ENCODE measurements at places on chromosomes 7 and 10.

GRCh38 chr7:106535234-106535932 is 125.6 kb downstream of the CCDC71L start:
- DNase-seq = peak; percentile 66

- DNase-seq = no peak
Measured at GRCh38 chr10:108034829-108035228, 870.3 kb upstream of the SORCS1 start.

DNA sequence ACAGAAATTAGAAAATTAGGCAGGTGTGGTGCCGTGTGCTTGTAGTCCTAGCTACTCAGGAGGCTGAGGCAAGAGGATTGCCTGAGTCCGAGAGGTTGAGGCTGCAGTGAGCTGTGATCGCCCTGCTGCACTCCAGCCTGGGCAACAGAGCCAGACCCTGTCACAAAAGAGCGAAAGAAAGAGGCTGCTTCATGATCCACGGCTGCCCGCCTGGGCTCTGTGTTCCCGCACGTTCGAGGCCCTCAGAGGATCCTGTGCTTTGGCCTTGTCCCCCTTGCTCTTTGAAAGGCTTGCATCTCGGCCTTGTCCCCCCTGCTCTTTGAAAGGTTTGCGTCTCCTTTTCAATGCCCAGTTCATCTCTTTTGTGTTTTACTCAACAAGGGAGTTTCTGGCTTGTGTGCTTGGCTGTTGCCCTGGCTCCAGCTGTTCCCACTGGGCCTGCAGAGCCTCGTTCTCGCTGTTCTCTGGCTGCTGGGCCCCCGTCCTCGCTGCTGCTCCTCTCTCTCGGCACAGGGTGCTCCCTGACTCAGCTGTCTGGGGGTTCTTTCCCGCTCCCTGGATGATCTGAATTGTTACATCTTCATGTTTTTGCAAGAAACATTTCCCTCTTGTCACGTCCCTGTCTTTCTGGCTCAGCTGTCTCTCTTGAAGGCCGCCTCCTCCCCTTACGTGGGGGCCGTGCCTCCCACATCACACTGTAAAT is 45.1 kb upstream of the INPP5A start:
- no peak for DNase-seq

GRCh38 chr10:49382826-49383225 is 13.1 kb downstream of the DRGX start:
- no peak for DNase-seq

DNA sequence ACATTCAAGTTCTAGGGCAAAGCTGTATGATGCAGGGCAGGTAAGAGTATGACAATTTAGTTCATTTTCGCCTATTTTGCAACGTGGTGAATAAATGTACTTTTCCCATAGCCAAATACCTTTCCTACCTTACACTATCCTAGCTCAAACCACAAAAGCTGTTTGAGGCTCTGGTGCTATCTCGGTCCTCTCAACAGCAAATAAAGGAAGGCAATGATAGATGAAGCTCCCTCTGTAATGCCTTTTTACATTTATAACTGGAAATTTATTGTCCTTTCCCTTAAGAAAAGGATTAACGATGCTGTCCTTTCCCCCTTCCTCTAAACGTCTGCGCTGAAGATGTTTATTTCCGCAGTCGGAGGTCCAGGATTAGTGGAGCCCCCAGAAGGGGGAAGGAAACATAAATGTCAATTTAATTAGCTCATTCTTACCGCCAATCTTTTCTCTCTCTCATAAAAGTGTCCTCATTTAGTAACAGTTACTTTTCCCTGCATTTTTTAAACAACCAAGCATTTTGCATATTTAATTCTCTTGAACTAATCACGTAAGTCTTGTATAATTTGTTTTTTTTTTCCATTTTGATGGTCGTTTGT is 114.6 kb downstream of the PIP4K2A start:
- no peak for DNase-seq

DNA sequence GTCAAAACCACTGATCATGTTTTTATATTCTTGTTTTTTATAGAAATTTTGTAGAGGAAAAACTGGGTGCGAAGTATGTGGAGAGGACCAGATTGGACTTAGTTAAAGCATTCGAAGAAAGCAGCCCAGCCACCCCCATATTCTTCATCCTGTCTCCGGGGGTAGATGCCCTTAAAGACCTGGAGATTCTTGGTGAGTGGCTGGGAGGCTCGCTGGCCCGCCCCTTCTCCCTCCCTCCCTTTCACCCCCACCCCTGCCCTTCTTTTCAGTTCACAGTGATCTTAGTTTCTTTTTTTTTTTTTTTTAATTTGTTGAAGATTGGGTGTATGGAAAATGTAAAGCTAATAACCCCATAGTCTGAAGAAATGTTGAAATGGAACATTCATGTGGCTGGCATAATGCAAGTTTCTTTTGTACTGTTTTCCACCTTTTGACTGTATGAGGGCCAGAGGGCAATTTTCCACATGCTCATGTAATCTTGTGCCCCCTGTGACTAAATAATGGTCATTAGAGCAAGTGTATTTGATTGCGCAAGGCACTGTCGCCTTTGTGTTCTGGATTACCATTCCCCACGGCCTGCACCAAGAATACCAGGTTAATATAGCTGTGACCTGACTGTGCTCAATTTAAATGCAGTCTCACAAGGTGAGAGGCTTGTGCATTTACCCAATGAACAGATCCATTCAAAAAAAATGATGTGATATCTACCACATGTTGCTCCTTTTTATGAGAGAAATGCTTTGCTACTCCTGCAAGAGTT is 77.7 kb downstream of the CDCA7L start:
- DNase-seq = no peak

DNA sequence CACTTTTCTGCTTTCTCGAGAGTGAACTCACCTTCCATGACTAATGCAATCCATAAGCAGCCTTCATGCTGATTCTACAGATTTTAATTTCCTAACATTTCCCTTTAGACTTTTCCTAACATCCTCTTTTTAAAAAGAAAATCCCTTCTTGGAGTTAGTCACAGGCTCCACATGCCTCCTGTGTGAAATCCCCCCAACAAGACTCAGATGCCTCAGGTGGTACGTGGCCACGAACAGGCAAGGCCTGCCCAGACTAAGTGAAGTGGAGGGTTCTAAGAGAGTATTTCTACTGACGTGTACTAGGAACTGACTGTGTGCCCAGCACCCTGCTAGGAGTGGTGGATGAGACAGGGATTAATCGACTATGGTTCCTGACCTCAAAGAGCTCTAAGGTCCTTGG is 125.9 kb upstream of the HPS1 start:
- no peak for DNase-seq

- DNase-seq = no peak
Measured at GRCh38 chr7:50147951-50148808, 55.1 kb upstream of the ZPBP start.

DNA sequence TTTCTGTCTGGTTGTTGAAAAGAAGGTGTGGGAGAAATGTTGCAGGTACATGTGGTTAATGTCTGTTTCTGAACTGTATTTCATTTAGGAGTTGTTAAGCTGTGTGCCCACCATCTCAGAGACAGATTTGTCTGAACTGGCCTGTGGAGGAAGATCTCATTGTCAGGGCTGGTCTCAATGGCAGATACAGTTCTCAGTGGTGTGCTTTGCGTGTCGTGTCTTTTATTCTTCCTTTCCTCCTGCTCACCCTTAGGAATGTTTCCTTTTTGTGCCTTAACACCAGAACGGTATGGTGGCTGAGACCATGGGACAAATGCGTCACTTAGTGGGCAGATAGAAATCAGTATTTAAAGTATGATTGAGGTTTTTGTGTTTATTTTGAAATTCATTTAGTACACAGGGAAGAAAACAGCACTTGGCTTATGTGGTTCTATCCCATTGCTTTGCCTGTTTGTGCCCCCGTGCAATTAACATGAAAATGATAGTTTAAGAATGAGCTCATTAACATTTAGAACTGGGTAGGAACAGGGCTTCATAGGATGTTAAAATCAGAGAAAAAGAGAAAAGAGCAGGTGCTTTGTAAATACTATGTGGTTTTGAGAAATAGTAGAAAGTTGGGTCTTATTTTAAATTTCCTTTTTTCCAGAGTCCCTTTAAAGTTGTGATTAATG is 112.6 kb downstream of the AUTS2 start:
- DNase-seq = no peak

GRCh38 chr10:121462281-121462680 is 136.0 kb downstream of the FGFR2 start:
- DNase-seq = no peak

DNA sequence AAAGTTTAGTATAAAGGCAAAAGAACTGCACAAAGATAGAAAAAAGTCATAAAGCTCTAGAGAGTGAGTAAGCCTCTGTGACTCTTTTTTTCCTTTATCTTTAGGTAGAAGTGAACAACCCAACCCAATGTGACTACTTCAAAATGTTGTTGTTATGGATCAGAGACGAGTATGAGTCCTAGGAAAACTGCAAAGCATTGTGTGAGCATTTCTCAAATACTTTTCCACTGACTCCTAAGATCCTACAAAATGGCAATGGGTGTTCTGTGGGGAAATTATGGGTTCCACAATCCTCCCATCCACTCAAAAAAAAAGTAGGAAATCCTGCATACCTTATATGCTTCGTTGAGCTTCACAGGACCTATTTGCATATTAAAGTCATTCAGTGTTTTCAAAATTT is 177.1 kb downstream of the DGKI start:
- DNase-seq = no peak

DNA sequence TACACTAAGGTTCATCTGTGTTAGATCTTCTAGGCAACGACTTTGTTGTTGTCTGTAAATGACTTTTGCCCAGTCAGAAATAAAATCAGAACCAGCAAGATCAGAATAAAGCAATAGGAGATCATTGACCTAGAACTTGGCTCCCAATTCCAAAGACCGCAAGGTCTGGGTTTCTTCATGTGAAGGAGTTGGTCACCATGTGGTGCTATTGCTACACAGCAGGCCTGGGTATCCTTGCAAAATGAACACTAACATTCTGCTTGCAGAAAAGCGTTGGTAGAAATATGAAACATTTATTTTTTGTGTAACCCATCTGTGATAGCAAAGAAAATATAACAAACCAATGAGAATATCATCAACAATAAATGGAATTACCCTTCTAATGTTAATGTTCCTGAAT is 831.0 kb downstream of the NXPH1 start:
- no peak for DNase-seq

DNA sequence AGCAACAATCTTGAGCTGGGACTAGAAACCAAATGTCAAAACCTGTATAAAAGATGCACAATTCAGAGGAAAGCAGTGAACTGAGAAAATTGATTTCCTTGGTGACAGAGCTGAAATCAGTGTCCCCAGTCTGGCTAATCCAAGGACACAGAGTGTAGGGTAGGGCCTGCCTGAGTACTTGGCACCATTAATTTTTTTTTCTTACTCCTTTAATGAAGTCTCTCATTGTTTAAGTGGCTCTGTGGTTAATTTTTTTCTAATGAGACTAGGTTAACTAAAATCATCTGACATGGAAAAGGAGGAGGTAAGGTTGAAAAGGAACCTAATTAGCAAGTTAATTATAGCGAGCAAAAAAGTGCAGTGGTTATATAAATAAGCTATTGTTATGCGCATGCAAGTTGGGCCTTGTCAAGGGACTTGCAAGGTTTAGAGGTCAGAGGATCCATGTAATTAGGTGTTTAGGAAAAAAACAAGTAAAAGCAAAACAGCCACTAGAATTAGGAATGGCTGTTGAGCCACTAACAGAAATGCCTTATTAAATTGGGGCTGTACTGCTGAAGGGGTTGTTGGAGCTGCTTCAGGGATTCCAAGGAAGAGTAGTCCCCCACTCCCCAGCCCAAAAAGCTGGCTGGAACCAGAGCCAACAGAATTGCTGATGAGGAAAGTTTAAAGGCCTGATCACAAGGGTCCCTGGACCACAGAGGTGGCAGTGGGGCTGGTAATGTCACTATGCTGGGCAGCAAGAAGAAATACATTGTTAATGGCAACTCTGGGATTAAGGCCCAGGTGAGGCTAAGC is 58.9 kb upstream of the STRIP2 start:
- no peak for DNase-seq

GRCh38 chr7:155361346-155361680 is 63.6 kb downstream of the INSIG1 start:
- DNase-seq = no peak

DNA sequence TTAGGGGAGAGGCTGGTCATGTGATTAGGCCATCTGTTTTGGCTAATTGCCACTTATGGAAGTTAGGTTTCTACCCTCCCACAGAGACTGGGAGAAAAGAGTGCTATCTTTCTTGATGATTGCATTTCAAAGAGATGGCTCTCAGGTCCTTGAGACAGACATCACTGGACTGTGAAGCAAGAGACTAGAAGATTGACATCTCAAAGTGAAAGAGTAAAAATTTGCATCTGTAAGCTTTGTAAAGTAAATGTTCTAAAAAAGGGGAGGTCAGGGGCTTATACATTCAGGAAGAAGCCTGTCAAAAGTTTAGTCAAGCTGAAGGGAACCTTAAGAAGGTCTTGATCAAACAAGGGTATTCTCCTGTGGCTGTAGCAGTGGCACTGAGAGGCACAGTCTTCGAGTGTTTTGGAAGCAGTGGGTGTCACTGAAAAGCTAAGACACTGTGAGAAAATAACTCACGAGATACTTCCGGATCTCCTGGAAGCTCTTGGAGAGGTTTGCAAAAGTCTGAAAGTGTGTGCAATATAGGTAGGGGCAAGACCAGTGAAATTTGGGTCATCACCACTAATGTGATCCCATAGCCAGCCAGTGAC is 342.1 kb downstream of the PHF14 start:
- no peak for DNase-seq

GRCh38 chr10:50516171-50516570 is 107.6 kb downstream of the SGMS1 start:
- no peak for DNase-seq

GRCh38 chr7:9307131-9307530 is 873.7 kb downstream of the NXPH1 start:
- no peak for DNase-seq

- no peak for DNase-seq
Measured at GRCh38 chr7:131493581-131493980, 62.8 kb downstream of the PODXL start.

GRCh38 chr10:88851706-88852105 is at the start of gene ANKRD22:
Gene ANKRD22, minus strand, starts transcription at chr10:88851844. Its CDS starts 237 bp downstream, at chr10:88851607.
- DNase-seq = no peak

GRCh38 chr10:36717118-36717517 is 408.3 kb upstream of the ANKRD30A start:
- DNase-seq = no peak

DNA sequence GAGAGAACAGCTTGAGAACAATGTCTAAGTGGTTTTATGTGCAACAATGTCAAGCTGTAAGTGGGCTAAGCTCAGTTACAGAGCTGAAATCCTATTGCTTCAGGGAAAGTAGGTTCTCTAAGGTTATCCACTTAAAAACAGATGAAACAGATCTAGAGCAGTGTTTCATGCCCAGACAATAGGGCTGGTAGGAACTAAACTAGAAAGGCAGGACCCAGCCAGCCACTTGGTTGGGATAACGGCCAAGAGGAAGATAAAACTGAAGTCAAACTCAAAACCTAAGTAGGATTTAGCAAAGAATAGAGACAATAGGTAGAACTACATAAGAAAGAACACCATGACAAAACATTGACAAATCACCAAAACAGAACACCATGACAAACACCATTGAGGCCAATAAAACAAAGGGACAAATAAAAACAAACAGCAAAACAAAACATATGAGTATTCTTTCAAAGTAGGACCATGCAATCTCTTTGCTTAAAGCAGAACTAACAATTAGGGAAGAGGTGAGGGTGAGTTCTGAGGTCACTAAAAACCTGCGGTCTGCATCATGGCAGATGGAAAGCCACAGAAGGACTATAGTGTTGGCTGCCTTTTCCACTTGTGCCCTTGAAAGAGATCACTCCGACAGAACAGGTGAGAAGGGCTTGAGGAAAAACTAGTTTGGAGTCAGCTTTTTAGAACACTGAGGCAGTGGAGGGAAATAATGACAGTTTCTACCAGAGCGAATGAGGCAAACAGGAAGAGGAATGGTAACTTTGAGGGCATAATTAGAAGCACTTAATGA is 81.0 kb downstream of the HGF start:
- DNase-seq = no peak

GRCh38 chr10:89301721-89302445 is at the start of gene IFIT2:
Gene IFIT2, plus strand, starts transcription at chr10:89302046. Its CDS starts 78 bp downstream, at chr10:89302124.
- DNase-seq = no peak

Measured in AG09309 (cell line).